ENCODE measurements at places on chromosomes 11 and 22.

GRCh38 chr11:32375826-32376225 lies 59.5 kb downstream of the WT1 start:
- DNase-seq, result no peak

DNA sequence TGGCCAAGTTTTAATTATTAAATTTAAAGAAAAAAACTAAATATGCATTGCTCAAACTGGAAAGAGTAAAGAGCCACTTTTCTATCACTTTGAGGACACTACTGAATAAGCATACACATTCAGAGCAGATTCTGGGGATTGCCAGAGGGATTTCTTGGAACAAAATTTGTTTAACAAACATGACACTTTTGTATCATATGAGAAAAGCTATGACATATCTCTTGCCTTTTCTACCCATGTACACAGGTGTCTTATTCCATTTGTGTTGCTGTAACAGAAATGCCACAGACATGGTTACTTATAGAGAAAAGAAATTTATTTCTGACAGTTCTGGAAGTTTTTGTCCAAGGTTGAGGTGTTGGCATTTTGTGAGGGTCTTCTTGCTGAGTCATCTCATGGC lies 13.5 kb upstream of the USP28 start:
- DNase-seq, result no peak

DNA sequence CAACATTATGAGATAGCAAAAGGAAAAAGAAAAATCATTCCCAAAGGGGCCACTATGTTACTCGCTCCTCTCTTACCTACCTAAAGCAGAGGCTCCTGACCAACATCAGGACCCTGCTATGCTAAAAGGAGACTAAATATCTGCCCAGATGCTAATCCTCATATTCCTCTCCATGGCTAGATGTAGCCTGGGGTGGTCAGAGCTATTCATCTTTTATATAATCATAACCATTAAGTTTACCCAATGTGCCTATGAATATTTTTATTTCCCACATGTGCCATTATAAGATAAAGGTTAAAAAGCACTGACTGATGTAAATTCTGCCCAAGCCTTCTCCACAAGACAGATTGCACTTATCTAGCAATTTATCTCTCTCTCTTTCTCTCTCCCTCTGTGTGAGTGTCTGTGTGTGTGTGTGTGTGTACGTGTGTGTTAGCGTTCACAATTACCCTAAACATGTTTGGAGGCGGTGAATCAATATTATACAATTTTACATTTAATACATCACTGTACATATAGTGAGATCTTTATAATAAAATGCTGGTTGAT lies 41.2 kb upstream of the ANO5 start:
- no peak for DNase-seq

GRCh38 chr22:42152661-42153270 lies 22.2 kb upstream of the CYP2D6 start:
- no peak for DNase-seq

GRCh38 chr11:28808771-28809170 lies 700.6 kb downstream of the METTL15 start:
- DNase-seq, result no peak

GRCh38 chr11:66432597-66432996 lies 6.1 kb downstream of the MRPL11 start:
- no peak for DNase-seq

- DNase-seq, result no peak
These were observed 282.4 kb downstream of the TMEM135 start for GRCh38 chr11:87320123-87320522.

- DNase-seq, result peak; percentile 76
These were observed 1.9 kb downstream of the TIRAP start for GRCh38 chr11:126284829-126285228.

GRCh38 chr22:39381009-39381755 lies 18.4 kb upstream of the TAB1 start:
- no peak for DNase-seq

DNA sequence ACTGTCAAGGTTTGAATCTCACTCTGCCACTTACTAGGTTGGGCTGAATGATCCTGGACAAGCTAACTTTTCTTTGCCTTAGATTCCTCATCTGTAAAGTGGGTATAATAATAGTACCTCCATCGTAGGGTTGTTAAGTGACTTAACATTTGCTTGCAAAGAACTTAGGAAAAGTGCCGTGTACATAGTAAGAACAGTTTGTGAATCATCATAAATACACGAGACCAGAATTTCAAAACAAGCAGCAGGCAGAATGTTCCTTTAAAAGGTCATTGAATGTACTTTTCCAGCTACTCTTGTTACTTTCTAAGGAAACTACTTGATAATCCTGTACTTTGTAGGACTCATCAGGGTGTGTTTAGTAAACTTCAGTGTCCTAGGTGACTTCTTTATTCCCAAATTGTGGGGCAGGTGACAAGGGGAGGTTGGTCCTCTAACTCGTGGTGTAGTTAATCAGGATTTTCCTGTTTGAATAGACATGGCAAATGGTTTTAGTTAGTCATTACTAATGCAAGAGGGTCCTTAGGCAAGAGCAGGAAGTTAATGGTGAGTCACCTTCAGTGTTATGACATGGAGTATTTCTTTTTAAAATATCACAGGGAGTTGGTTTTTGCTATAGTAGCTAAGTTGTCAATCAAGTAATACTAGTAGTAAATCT lies 67.9 kb downstream of the YAP1 start:
- no peak for DNase-seq

GRCh38 chr22:37731804-37732471 lies 35.1 kb downstream of the TRIOBP start:
- DNase-seq, result no peak

DNA sequence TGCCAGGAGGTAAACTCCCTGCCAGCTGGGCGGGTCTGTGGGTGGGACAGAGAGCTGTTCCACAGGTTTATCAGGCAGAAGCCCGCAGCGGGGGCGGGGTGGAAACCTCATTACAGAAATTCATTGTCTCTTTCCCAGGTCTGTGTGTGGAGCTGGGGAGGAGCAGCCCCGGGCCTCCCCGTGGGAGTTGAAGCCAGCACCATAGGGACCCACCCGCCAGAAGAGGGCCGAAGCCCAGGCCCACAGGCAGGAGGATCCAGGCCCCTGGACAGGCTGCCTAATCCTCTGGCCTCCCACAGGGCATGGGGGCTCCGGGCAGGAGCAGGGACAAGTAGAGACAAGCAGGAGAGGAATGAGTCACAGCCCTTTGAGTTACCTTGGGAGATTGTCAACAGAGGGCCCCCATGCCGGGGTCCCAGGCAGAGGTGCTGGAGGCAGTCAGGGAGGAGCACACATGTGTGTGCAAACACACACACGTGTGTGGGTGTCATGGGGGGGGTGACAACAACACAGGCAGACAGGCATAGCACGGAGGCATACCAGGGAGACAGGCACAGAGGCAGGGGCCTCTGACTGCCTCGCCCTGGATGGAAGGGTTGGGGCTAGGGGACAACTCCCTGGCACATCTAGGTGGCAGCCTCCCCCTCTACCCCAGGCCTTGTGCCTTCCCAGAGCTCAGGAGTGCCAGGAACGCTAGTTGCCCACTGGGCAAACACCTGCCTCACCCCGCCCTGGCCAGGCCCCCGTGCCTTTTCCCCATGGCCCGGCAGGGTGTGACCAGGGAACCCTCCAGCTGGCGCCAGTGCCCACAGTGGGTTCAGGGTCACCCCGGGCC lies 1.4 kb downstream of the CDC42BPG start:
- no peak for DNase-seq

GRCh38 chr22:26023104-26023775 lies 146.0 kb upstream of the SEZ6L start:
- DNase-seq, result no peak

- no peak for DNase-seq
These were observed 280.5 kb downstream of the OPCML start for GRCh38 chr11:133251841-133252240.

DNA sequence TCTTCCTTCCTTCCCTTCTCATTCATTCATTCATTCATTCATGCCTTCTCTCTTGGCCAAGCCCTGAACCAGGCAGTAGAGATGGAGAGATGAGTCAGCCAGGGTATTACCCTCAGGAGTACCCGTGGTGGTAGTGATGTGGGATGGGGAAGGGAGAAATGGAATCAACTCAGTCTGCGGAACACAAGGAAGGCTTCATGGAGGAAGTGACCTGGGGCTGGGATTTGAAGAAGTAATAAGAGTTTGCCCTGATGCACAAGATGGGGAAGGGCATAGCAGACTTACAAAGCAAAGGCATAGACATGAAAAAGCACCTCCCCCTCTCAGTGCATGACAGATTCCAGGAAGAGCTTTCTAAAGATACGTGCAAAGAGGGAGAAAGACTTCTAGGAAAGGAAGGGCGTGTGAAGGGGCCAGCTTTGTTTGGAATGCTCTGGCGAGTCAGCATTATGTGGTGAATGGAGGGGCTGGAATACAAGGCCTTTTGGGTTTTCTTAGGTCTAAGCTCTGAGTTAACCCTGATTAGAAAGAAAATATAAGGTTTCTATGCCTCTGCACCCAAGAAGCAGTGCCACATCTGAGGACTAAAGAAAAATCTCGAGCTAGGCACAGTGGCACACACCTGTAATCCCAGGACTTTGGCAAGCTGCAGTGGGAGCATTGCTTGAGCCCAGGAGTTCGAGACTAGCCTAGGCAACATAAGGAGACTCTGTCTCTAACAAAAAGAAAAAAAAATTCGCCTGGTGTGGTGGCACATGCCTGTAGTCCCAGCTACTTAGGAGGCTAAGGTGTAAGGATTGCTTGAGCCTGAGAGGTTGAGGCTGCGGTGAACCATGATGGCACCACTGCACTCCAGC lies 36.4 kb upstream of the ACER3 start:
- no peak for DNase-seq

DNA sequence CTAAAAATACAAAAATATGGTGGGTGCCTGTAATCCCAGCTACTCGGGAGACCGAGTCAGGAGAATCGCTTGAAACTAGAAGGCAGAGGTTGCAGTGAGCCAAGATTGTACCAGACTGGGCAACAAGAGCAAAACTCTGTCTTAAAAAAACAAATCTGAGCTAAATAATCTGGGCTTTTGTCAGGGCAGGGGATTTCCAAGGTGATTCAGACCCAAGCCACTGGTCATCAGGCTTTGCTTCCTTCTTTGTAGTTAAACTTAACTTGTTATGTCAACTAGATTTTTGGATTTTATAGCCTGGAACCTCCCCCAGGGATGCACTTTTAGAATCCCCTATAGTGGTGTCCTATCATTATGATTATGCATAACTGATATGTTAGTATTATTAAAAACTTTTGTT lies 27.0 kb upstream of the SLC22A8 start:
- DNase-seq, result no peak

DNA sequence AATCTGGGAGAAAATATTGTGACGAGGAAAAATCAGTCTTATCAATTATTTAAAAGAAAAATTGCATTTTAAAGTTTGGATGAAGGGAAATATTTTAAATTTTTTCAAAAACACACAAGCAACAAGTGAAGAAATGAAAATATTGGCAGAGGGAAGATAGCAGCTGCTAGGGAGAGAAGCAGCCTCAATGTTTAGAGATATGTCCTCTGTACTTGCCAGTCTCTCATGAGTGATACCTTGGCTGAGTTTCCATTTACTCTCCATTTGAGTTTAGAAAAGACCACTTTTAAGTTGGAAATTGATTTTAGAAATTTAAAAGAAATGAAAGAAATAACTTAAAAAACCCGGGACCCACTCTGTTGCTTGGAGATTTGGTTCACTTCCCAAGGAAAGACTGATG lies 88.6 kb upstream of the DBX1 start:
- DNase-seq, result no peak

DNA sequence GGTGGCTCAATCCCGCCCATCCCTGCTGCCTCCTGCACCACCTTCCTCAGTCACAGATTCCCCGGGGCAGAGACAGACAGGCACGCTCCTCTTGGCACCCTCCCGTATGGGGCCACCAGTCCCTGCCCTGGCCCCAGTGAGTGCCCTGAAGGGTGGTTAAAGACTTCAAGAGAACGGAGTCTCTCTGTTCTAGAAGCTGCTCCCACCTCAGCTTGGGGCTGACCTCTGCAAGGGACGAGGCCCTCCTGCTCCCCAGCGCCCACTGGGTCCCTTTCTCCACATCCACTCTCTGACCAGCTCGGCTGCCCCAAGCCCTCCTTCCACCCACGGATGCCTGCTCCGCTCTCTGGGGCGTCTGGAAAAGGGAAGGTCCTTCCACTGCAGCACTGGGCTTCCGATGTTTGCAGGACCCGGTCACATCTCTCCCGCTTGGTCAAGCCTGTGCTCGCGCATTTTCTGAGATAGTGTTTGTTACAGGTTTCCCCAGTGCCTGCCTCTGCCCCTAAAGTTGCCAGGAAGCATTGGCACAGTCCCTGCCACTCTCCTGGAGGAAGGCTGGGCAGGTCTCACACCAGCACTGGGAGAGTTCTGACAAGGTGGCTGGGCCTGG lies 1487.9 kb downstream of the TBC1D22A start:
- DNase-seq, result no peak

GRCh38 chr11:84794663-84795443 lies 832.3 kb downstream of the DLG2 start:
- DNase-seq, result no peak

- no peak for DNase-seq
These were observed 275.8 kb downstream of the FAT3 start for GRCh38 chr11:92500453-92500852.

GRCh38 chr11:125720781-125721180 lies 25.3 kb upstream of the PATE1 start:
- no peak for DNase-seq

DNA sequence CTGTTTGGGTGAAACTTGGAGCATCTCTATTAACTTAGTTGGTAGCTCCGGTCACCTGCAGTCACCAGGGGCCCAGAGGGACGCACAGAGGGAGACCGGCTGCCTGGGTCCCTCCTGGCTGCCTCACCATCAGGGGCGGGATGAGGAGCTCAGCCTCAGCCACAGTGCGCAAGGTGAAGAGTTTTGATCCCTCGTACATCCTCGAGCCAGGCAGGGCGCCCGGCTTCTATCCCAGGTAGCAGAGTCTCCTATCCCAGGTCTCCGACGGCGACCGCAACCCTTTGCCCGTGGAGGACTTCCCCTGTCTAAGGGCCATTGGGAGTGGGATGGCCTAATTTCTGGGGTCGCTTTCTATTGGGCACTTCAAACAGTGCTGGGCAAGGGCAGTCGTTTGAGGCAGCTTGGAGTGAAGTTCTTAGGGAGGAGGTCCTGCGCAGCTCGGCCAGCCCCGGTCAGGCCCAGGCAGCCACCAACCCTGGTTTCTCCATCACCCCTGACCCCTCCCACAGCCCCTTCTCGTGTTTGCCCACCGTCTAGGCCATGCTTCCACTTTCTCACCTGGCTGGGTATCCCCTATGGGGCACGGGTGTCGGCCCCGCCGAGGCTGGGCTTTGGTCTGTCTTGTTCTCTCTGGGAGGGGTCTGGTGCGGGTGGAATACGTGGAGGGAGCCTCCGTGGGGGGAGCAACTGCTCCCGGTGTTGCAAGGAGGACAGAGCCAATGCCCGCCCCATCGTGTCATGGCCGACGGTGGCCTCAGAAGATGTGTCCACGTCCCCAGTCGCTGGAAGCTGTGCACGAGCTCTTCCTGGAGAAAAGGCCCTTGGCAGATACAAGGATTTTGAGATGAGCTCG lies 3.6 kb upstream of the MRGPRG start:
- no peak for DNase-seq

DNA sequence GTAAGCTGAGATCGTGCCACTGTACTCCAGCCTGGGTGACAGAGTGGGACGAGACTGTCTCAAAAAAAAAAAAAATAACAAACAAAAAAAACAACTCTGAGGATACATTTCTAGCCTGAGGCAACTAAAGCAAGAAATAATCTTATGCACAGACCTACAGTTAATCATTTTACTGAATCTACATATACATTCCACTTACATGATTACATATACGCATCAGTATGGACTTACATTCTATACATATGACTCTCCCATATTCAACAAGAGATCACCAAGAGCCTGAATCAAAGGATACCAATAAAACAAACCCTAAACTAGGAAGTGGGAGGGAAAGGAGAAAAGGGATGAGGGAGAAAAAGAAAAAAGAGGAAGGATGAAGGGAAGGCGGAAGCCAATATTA lies 1.1 kb downstream of the ALG8 start:
- no peak for DNase-seq

GRCh38 chr22:46951350-46951749 lies 188.9 kb downstream of the TBC1D22A start:
- DNase-seq, result no peak
